NCI-H524 (cell line): ENCODE measurements at places on chromosomes 1 and 21.

DNA sequence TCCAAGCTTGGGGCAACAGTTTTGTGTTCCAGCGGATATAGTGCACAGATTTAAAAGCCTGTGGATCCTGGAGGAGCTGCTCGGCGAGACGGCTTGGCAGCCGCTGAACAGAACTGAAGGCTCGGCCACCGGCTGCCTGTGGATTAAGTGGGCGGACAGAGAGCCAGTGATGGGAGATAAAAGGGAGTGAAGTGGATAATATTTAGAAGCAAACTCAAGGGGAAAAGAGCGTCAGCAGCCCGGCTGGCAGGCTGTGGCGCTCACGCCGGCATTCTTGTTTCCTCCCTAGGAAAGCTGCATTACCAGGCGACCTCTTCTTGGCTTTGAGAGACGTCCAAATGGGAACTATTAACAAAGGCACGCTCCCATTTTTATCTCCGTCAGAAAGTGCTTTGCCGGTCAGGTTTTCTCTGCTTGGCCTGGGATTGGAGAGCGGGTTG lies 10.4 kb downstream of the TRABD2B start:
- peak; percentile 52 for DNase-seq

GRCh38 chr1:53142226-53142853 lies at the start of gene SLC1A7:
Gene SLC1A7, minus strand, starts transcription at chr1:53142638. Its CDS starts 189 bp downstream, at chr1:53142449.
- peak; percentile 90 for DNase-seq

DNA sequence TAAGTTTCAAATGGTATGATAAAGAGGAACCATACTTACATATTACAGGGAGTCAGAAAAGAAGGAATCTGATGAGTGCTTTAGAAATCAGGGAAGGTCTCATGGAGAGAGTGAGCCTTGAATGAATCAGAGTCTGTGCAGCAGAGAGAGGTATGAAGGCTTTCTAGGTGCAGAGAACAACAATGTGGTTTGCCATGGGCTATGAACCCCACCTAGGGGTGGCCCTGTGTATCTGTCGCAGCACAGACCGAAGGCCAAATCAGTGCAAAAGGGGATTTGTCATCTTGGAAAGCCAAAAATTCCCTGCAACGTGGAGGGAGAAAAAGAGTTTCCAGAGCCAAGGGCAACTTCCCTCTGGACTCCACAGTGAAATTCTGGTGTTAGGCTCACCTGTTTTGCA lies 3.5 kb downstream of the PAPPA2 start:
- DNase-seq: no peak

- no peak for DNase-seq
These were observed 184.8 kb upstream of the VAMP3 start for GRCh38 chr1:7586031-7586941.

GRCh38 chr1:205434738-205435137 lies 12.9 kb upstream of the LEMD1 start:
- DNase-seq: no peak

GRCh38 chr1:47875831-47876586 lies 121.2 kb downstream of the TRABD2B start:
- peak; percentile 78 for DNase-seq

DNA sequence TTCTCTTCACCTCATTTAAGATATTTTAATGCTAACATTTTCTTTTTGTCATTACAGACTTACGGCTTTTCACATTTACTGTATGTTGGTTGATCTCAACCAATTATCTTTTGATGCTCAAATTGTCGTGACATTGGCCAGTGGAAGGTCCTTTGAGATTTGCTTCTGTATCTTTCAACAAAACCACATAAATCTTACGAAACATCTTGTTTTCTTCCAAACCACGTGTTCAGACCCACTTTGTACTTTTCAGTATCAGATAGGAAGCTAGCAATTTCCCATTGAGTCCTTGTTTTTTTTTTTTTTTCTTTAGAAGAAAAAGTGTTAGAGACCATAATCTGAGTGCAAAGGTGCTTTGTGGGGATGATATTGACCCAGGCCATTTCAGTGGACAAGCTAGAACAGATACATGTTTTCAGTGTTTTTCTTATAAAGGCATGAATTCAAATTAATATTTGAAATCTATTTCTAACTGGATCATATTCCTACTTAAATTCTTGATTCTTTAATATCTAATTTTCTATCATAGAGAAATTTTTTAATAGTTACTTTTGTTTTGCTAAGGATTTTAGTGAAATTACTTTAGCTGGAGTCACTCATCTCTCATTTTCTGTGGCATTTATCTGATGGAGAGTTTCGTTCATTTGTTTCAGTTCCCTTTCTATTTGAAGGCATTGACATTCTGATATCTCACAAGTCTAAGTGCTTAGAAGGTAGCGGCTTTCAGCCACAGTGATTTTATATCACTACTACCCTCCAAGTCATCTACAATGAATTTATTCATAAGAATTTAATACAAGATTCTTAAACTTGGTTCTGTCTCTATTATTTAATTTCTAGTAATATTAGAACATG lies 26.7 kb downstream of the ATG4C start:
- no peak for DNase-seq
